ENCODE measurements at places on chromosomes 13 and 19.
A peak's percentile ranks its signal among the peaks of the same experiment; 100 is the strongest.

DNA sequence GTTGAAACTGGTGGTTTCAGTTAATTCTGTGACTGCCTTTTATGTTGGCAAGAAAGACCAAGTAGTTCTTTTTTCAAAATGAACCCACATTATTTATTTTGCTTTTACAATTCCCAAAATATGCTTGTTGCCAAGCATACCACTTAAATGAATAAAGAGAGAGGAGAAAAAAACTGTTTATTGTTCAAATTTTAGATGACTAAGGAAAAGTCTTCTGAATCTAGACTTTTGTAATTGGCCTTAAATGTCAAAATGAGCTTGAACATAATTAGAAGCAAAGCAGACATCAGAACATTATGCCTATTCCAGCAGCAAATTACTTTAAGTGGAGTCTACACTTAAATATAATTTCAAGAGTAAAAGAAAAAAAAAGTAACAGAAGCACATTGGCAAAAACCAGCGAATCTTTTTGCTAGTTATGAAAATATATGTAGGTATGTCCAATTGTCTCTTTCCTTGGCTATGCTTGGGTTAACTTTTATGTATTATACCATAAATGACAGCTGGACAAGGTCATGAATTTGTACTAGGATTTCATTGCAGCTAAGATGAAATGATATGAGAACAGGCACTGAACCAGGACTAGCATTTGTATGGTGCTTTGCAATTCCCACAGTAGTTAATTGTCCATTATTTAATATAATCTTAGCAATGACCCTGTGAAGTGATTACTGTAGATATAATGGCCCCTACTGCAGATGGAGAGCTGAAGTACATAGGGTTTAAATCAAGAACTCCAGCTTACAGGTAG, 211.9 kb downstream of the NALCN start:
- no peak for DNase-seq

GRCh38 chr13:21053231-21053630, 8.2 kb downstream of the LATS2 start:
- no peak for DNase-seq

DNA sequence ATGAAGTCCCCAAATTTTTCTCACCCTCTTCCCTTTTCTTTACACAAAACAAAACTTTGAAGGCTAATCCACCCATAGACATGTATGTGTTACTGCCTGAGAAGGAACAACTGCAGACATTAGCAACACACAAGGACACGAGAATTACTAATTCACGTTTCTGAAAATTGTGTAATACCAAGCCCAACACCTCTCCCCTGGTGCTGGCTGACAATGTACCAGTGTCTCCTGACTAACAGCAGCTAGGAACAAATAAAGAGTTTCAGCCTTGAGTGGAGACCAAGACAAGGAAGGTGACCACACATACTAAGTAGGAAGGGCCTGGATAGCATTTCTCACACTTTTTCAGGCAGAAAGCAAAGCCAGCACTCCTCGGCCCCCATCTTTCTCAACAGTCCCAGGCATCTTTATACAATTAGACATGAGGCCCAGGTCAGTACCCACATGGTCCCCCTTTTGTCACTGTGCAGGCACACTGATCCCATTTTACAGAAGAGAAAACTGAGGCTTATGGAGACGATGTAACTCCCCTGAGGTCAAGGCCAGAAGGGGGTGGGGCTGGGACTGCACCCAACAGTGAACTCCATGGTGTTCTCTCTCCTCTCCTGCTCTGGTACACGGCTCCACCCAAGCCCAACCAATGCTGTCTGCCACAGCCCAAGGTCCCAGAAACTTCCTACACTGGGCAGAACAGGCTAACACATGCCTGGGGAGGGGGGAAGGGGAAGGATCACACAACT, 8.7 kb downstream of the BRD4 start:
- no peak for DNase-seq

DNA sequence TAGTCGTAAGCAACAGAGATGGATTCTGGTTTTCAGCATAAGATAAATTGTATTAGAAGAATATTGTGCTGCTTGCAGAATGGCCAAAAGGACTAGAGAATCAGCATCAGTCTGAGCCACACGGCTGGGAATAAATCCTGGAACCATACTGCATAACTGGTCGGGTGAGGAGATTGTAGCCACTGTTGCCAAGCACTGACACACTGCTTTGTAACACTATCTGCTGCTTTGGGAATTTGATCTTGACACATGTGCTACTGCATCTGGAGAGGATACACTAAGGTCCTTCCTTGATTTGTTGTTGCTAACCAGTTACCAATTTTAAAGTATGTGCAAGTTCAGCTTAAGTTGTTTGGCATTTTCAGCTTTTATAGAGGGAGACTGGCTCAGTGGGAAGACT, 1.9 kb downstream of the HNRNPA1L2 start:
- no peak for DNase-seq

- no peak for DNase-seq
Observed at GRCh38 chr19:1373534-1374249, 10.0 kb upstream of the NDUFS7 start.

GRCh38 chr13:97015661-97016350, 21.5 kb upstream of the OXGR1 start:
- no peak for DNase-seq

DNA sequence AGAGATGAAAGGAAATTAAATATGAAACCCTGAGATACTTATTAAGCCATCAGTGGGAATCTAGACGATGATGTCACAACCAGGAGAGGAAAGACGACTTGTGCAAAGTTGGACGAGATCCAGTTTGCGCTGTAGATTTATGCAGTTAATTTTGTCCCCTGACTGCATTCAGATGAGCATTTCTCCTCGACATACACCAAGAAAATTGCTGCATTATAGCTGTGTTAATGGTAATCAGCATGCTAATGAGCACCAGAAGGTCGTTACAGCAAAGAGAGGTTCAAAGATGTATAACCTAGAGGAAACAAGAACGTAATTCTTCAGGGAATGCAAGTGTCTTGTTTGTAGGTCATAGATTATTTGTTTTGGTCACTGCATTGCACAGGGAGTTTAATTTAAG, 371.7 kb downstream of the RBM26 start:
- DNase-seq = no peak

- no peak for DNase-seq
Observed at GRCh38 chr19:5489551-5489950, 34.3 kb downstream of the ZNRF4 start.

- peak; percentile 67 for DNase-seq
Observed at GRCh38 chr19:41957838-41958366, 1.2 kb downstream of the RABAC1 start.

GRCh38 chr19:30371161-30371836, 885 bp upstream of the ZNF536 start:
- DNase-seq = no peak

- no peak for DNase-seq
Observed at GRCh38 chr19:42422092-42422900, 4.9 kb downstream of the LIPE start.

All from activated T-cell treated with anti-CD3 and anti-CD28 coated beads, Interleukin-2, amount 50 U/mL, for 48 hours (primary cell).